ENCODE measurements at places on chromosomes 7 and 10.

DNA sequence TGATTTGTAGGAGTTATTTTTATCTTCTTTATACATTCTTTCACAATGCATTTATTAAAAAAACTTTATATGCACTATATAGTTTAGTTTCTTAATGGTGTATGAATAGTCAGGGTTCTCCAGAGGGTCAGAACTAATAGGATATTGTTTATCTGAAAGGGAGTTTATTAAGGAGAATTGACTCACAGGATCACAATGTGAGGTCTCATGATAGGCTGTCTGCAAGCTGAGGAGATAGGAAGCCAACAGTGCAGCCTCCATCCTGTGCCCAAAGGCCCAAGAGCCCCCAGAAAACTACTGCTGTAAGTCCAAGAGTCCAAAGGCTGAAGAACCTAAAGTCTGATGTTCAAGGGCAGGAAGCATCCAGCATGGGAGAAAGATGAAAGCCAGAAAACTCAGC lies 192.8 kb upstream of the AHR start:
- peak; percentile 38 for DNase-seq

DNA sequence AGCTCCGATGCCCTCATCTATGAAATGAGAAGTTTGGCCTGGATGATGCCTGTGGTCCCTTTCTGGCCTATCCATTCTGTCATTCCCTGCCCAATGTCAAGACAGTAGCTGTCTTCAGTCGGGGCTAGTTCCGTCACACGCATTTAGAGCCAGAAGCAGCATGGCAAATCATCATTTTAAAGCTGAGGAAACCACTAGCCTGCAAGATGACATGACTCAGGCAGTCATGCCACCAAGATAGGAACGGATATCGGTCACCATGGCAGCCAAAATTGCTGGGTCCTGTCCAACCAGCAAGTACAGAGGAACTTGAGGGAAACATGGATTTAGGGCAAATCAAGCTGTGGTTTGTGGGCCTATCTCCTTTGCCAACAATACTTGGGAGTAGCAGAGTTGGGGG lies 64.5 kb upstream of the MRLN start:
- peak; percentile 56 for DNase-seq

DNA sequence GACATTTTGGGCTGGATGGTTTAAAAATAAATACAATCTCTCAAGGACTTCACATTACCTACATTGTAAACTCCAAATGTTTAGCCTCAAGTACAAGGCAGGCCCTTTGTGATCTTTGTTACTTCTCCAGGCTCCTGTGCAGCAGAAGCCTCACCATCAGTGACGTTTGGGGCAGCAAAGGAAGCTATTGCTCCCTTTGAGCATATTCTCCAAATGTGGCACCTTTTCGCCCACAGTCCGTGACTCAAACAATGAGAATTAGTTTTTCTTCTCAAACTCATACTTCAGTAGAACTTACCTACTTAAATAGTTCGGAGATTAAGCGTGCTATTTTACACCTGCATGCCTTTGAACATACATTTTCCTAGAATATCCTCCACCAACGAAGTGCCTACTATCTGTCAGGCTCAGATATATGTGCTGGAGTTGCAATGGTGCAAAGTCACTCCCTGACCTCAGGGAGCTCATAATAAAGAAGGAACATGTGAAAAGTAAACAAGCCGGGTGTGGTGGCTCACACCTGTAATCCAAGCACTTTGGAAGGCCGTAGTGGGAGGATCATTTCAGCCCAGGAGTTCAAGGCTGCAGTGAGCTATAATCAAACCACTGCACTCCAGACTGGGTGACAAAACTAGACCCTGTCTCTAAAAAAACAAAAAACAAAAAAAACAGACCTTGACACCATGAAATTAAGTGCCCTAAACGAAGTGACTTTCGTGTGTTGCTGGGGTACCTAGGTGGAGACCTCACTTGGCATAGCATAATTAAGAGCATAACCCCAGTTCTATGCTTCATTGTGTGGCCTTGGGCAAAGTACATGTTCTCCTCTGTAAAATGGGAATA lies 1.2 kb upstream of the ABCF2 start:
- no peak for DNase-seq

DNA sequence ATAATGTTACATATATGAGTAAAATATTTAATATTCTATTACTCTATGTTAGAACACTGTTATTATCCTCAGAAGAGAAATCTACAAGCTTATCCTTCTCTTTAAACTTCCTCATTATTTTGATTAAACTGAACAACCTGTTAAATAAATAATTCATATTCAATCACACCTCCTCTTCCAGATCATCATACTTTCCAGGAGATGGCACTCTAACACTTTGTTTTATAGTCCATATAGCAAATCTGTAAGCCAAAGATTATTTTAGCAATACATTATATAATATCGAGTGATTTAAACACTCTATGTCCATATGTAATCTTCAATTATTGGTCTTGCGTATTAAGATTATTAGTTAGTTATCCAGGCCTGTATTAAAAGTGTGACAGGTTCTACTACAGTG lies 694.1 kb downstream of the ANKRD7 start:
- DNase-seq = peak; percentile 1

- no peak for DNase-seq
These were observed 520 bp downstream of the ELAPOR2 start for GRCh38 chr7:87058744-87059524.

DNA sequence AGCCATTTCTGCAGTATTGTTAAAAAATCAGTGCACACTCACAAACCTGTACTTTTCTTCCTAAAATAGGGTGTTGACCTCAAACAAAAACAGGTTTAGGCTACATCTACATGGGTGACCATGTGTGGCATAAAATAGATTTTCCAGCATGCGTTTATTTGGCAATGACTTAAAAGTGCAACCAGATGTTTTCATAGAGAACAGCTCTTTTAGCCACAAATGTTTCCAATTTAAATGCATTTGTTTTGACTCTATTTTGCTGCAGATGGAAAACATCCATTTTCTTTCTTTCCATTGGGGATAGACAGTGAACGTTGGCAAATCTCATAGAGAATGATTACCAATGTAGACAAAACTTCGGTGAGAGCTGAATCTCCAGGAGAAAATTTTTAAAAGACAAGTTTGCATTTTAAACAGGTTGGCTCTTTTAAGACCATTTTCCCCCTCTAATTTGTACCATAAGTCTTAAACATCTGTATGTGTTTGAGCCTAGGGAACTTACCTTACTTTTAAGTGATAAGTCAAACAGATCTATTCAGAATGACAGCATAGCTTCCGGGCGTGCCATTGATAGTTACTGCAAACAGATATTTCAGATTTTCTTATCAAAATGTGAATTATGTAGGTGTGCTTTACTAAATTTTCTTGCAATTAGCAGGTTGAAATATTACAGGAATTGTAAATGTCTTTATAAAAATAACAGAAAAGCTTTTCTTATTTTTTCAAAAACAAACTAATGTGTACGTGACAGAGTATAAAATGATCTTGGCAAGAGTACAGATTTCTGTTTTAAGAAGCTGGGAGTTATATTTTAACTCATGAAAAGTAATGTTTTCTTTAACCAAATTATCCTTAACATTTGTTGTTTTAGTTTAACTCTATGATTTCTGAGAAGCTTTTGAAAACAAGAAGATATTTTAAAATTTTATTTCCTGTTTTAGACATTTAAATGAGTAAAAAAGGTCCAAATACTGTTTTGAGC lies 144.9 kb downstream of the HGF start:
- DNase-seq = no peak

GRCh38 chr10:119199231-119199992 lies 8.0 kb upstream of the GRK5 start:
- peak; percentile 71 for DNase-seq

GRCh38 chr10:10394933-10395658 lies 622.6 kb upstream of the CELF2 start:
- DNase-seq = no peak

DNA sequence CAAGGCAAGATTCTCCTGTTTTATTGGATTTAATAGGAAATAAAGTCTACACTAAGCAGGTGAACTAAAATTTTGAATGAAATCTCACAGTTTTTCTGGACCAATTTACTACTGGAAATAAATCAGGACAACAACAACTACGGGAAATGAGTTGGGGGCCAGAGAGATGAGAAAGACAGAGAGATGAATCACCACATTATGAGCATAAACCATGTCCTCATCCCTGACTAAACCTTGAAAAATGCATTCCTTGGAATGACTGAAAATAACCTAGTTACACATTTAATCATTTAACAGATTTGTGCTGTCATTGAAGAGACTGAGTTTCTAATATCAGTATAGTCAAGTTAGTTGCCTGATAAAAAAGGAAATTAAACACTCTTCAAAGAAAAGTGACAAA lies 608.4 kb upstream of the KCND2 start:
- DNase-seq = peak; percentile 79

- no peak for DNase-seq
These were observed 5.8 kb downstream of the PSMA2 start for GRCh38 chr7:42926204-42926603.

GRCh38 chr10:77943121-77943901 lies 16.8 kb upstream of the DLG5 start:
- peak; percentile 82 for DNase-seq

DNA sequence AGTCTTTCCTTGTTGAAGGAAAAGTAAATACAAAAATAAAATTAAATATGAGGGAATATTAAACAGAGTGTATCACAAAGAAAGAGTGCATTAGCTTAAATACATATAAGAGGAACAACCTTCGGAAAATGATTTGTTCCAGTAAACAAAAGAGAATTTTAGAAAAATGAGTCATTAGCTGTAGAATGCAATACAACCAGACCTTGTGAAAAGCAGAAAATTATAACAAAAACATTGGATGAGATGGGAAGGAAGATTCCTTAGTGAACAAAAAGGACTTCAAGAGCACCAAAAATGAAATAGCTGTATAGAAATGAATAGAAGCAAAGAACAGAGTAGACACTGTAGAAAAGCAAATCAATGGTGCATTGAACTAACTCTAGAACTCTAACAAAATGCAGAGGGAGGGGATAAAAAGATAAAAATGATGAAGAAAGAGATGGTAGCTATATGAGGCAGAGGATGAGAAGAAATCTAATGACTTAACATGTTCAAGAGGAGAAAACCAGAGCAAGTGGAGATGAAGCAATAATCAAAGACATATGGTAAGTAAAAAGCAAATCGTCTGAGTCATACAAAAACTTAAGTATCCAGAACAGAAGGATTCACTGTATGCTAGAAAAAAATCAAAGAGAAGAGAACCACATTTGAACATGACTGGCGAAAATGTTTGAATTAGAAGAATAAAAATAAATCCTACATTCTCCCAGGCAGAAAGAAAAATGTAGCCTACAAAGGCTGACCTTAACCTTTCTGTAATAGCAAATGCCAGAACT lies 190.5 kb downstream of the TMEM26 start:
- DNase-seq = peak; percentile 74

GRCh38 chr7:45007571-45008328 lies 7.7 kb downstream of the CCM2 start:
- DNase-seq = no peak
